ENCODE measurements at places on chromosomes 5 and 9.

DNA sequence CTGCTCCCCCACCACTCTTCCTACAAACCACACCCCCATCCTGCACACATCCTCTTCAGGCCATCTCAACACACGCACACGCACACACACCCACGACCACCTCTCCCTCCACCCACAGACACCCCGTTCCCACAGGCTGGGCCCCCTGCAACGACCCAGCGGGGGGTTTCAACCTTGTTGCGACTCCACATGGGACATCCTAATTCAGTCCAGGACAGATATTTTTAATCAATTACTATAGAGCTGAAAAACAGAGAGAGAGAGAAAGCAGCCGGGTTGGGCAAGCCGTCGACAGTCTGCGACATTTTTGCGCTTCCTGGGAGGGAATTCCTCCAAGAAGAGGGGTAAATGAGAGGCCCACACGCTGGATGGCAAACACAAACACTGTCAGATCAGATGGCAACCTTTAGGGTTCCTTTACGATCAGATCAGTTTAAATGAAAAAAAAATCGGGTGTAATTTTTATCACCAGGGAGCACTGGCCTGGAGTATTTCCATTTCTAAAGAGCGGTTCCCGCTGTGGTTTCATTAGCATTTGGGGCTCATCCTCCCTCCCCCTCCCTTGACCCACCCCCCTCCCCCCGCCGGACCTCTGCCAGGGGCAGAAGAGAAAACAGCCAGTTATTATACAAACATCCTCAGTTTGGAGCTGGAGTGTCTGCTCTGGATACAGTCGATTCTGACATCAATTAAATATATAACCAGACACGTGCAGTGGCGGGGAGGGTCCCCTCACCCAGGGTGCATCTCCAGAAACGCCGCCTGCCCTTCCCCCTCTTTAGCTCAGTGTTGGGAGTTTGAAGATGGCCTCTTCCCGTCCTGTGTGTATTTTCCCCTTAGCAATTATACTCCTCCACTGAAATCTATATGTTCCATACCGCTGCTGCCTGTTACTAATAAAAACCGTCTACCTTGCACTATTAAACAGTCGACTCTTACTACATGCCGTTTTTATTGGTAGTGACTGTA lies 2.3 kb upstream of the IRX2 start:
- DNase-seq = no peak

DNA sequence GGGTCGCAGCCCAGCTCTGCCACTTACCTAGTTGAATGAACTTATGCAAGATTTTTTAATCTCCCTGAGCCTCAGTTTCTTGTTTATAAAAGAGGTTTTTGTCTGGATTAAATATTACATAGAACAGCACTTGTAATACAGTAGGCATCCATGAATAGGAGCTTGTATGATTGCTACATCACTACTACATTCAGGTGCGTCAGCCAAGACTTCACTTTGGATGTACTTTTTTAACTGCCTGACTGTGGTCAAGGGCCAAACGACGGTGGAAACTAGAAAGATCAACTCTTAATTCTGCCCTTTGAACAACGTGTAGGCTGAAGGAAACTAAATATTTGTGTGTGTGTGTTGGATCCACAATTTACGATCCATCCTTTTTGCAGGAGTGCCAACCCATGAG lies 172.8 kb downstream of the RFK start:
- DNase-seq = no peak

- DNase-seq = peak; percentile 39
Observed at GRCh38 chr5:68379275-68380036, 163.9 kb downstream of the PIK3R1 start.

GRCh38 chr5:11047625-11048024 lies 286.6 kb upstream of the DAP start:
- DNase-seq = no peak

DNA sequence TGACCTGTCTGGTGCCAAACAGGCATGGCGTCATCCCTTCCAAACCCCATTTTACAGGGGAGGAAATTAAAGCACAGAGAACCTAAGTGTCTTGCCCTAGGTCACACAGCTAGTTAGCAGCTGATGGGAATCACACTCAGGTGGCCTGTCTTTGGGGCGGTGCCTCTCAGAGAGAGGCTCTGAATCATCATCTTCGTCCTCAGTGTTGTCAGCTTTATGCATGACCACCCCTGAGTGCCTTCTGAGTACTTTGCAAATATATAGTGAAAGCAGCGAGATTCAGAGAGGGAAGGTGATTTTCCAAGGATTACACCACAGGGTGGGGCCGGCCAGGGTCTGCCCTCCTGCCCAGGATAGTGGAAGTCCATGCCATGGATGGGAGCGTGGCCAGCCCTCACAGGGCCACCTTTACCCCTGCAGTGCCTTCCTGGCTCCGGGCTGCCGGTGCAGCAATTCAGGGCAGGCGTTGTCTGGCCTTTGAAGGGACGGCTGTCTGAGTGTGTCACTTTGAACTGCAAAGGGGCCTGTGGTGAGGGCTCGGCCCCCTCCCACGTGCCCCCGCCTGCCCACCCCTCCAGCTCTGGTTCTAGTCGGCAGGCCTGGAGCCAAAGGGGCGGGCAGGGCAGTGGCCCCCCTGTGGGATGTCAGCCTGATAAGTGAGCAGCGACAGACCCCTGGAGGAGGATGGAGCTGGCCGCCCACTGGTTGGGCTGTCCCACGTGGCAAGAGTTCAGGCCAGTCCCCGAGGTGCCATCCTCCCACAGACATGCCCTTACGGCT lies 16.9 kb downstream of the LMX1B start:
- DNase-seq = no peak

- peak; percentile 55 for DNase-seq
Observed at GRCh38 chr9:78121488-78121887, 89.9 kb upstream of the GNAQ start.

GRCh38 chr5:148951612-148952011 lies 111.2 kb downstream of the SH3TC2 start:
- no peak for DNase-seq

DNA sequence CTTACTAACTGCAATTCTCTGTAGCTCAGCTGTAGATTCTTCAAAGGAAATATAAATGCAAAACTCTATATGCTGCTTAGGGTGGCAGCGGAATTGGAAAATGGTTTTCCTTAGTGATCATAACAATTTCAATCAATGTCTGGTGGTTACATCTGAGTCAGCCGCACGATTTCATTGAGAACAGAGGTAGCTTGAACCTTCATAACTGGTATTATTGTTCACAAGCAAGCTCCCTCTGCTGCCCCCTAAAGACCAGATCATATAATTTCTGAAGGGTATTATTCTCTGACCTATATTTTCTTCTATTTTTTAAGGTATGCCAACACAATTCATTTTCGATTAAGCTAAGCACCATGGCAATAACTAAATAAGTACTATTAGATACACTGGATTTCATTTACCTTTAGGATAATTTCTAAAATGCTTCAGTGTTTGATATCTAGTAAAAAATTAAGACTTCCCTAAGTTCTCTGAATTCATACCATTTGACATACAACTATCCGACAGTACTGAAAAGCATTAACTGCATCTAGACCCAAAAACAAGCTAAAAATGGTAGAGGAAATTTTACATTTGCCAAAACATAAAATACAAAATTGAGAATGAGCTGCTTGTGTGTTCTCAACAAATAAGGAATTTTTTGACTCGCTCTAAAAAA lies 181.1 kb upstream of the SPEF2 start:
- DNase-seq = peak; percentile 44

- DNase-seq = no peak
Observed at GRCh38 chr9:5392285-5392684, 45.4 kb downstream of the PLGRKT start.

- no peak for DNase-seq
Observed at GRCh38 chr9:95989297-95989696, 113.8 kb downstream of the ERCC6L2 start.

DNA sequence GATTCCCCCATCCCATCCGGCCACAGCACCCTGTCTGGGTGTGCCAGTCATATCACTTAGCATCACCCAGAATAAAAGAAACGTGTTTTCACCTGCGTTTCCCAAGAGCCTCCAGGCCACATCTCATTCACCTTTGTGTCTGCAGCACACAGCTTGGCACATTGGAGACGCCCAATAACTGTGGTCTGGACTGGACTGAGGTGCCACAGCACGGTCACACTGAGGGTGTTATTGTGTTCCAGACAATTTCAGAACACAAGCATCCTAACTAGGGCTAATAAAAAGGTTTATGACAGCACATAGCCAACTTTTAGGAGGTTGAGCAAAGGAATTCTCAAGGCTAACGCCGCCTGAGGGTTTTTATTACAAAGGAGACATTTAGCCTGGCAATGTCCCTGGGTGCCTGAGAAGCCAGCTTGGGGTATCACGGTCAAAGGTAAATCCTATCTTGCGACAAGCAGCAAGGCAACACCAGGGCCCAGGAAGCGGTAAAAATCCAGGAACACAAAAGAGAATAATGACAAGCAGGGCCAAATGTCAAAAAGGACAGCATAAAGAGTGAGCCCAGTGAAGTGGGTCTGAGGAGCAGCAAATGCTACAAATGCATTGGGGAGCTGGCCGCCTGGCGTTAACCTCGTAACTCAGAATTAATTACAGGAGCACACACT lies 3.4 kb downstream of the EPB41L4B start:
- no peak for DNase-seq

DNA sequence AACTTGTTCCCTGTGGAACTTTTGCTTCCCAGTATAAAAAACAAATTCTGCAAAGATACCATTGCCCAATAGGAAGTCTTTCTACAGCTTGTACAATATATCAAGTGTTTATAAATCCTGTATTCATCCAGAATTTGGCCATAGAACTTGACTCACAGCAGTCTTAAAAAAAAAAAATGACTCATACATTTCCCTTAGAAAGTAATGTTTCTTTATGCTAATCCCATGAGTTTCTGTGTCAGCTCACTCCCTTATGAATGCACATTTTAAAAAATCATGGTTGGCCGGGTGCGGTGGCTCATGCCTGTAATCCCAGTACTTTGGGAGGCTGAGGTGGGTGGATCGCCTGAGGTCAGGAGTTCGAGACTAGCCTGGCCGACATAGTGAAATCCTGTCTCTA lies 89.3 kb upstream of the DMRT1 start:
- DNase-seq = no peak

- no peak for DNase-seq
Observed at GRCh38 chr5:147310059-147310704, 75.4 kb downstream of the STK32A start.

- DNase-seq = no peak
Observed at GRCh38 chr9:112850840-112851239, 39.8 kb downstream of the SLC46A2 start.

- DNase-seq = no peak
Observed at GRCh38 chr5:66284588-66285342, 140.7 kb downstream of the SREK1 start.

All from left kidney (tissue), 8 donors.